ENCODE measurements at places on chromosomes 13 and 19.

DNA sequence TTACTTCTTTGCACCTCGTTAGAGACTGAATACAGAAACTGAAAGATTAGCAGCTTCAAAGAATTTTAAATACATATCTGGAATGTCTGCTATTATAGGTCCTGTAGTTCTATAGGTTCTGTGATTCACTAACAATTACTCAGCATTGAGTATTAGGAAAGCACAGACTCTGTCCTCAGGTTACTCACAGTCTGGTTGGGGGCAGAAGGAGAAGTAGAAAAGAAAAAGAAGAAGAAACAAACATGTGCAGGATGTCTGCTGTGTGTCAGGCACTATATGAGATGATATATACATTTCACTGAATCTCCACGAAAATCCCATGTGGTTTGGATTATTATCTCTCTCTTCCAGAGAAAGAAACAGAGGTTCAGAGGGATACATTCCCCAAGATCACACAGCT, 40.1 kb downstream of the SERTM1 start:
- no peak for DNase-seq

DNA sequence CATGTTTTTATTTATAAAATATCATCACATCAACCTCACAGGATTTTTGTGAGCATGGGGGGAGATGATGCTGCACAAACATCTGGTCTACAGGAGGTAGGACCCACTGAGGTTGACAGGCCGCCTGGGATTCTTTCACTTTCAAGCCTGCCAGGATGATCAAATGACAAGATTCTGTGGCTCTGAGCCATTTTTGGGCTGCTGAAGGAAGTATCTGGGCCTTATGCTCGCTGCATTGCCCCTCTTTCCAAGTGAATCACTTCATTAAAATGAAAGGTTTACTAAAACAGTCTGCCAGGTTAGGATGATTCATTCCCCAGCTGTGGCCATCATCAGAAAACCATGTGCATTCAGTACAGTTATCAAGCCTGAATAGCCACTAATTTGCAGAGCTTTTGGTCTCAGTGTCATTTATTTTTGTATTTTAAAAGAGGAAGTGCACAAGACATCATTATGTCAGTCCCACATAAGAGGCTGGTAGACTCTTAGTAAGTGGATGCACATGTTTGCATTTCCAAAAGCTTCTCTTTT, 34.4 kb downstream of the STARD13 start:
- no peak for DNase-seq

DNA sequence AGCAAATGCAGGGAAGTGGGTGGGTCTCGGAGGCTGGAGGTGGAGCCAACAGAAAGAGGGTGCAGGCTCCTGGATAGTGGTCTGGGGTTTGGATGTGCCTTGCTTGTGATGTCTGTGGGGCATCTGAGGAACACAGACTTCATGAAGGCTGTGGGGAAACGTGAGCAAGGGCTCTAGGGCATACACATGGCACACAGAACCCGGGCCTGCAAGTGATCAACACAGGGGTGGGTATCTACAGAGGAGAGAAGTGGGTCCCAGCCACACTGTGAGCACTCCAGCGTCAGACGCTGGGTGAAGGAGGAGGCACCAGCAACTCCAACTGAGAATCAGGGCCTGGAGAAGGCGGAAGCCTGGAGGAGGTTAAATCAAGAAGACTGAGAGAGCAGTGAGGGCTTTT, 5.4 kb upstream of the UBE2M start:
- no peak for DNase-seq

DNA sequence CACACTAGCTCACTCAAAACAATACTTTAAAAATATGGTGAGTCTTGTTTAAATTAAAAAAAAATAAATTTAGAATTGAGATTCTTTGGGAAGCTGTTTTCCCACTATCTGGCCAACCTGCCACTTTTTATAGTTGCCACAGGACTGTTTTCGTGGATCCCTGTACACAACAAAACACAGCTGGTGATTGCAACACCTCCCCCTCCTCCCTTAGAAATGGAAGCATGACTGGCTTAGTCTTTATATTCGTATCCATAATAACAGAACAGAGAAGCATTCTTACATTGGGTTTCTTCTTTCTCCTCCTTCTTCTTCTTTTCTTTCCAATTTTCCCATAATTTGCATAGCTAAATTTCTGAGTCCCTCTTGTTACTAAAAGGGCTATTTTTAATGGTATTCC, 79.5 kb upstream of the GJB6 start:
- DNase-seq, result no peak

DNA sequence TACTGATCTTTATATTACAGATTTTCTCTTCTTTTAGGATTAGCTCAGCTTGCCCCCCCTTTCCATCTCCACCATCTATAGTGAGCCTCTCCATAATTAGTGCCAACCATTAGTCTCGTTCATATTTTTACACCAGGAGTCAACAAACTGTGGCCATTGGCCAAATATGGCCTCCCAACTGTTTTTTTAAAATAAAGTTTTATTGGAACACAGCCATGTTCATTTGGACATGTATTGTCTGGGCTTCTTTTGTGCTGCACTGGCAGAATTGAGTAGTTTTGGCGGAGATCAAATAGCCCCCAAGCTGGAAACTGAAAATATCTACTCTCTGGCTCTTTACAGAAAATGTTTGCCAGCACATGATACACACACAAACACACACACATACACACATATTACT, 18.4 kb downstream of the ZNF175 start:
- DNase-seq, result no peak

- DNase-seq, result no peak
These were observed 2.4 kb upstream of the HSH2D start for GRCh38 chr19:16141043-16141442.

- DNase-seq, result no peak
These were observed 7.7 kb downstream of the DZIP1 start for GRCh38 chr13:95636853-95637252.

DNA sequence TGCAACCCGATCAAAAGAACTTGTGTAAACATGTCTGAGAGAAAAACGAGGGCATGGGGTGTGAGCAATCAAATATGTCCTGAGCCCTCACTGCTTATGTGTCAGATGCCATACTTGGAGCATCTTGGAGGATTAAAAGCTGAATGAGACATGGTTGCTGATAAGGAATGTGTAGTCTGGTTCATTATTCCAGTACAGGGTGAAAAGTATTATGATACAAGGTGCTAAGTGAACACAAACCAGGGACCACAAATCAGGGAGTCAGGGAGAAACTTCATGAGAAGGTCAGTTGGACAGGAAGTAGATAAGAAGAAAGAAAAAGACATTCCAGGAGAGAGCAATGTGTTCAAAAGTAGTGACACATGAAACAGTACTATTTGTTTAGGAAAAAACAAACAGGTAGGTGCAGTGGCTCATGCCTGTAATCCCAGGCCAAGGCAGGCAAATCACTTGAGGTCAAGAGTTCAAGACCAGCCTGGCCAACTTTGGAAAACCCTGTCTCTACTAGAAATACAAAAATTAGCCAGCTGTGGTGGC, 2.0 kb upstream of the RCBTB1 start:
- no peak for DNase-seq
